ENCODE measurements at places on chromosomes 4 and X. TPM values are rescaled to one million over a fixed set of nuclear protein-coding genes. Genes with fewer than 3 reads are reported as not detected.

The IL9R gene
- not detected for polyA plus RNA-seq

The CSN1S1 gene
- polyA plus RNA-seq, result not detected

The SPATA4 gene
- 0.58 TPM for polyA plus RNA-seq

The NHSL2 gene
- 1.1 TPM for polyA plus RNA-seq

The CENPC gene
- 3.4 TPM for polyA plus RNA-seq

The PRRG1 gene
- 11.5 TPM for polyA plus RNA-seq

The GAB1 gene
- polyA plus RNA-seq, result 13.0 TPM

The MUC7 gene
- not detected for polyA plus RNA-seq

The CT45A1 gene
- not detected for polyA plus RNA-seq

The P2RY8 gene
- polyA plus RNA-seq, result 0.34 TPM

The TNIP3 gene
- polyA plus RNA-seq, result not detected

The ZCCHC18 gene
- 4.3 TPM for polyA plus RNA-seq

The SMIM31 gene
- polyA plus RNA-seq, result not detected

The TSPAN6 gene
- 3.9 TPM for polyA plus RNA-seq

The SRPX gene
- polyA plus RNA-seq, result 7.4 TPM

The MGAT4D gene
- polyA plus RNA-seq, result not detected

The SMIM10L2A gene
- polyA plus RNA-seq, result 12.4 TPM

The GASK1B gene
- polyA plus RNA-seq, result 4.4 TPM

The SERPINA7 gene
- polyA plus RNA-seq, result not detected

The JAKMIP1 gene
- 42.6 TPM for polyA plus RNA-seq

The IL2RG gene
- 1.6 TPM for polyA plus RNA-seq

The DIPK2B gene
- polyA plus RNA-seq, result 8.6 TPM

The SLC25A53 gene
- polyA plus RNA-seq, result 5.6 TPM

The IBSP gene
- not detected for polyA plus RNA-seq

The RTL5 gene
- 38.0 TPM for polyA plus RNA-seq

The TMSB15C gene
- polyA plus RNA-seq, result 3.7 TPM

The MGARP gene
- polyA plus RNA-seq, result 0.41 TPM

The UGT2B7 gene
- not detected for polyA plus RNA-seq

The PASD1 gene
- polyA plus RNA-seq, result not detected

The RAB33B gene
- polyA plus RNA-seq, result 1.7 TPM

The MSL3 gene
- 14.4 TPM for polyA plus RNA-seq

The EFHC2 gene
- polyA plus RNA-seq, result 0.29 TPM

The ADH7 gene
- not detected for polyA plus RNA-seq

The TIMM8A gene
- polyA plus RNA-seq, result 9.4 TPM

The LEF1 gene
- polyA plus RNA-seq, result 6.8 TPM

The PLRG1 gene
- 21.8 TPM for polyA plus RNA-seq

The CD38 gene
- 1.1 TPM for polyA plus RNA-seq

The XAGE1A gene
- polyA plus RNA-seq, result not detected

The BCORL1 gene
- polyA plus RNA-seq, result 16.9 TPM

The ARSH gene
- polyA plus RNA-seq, result not detected

The NHS gene
- 1.7 TPM for polyA plus RNA-seq

The GAGE2A gene
- polyA plus RNA-seq, result not detected

The MAGEB17 gene
- not detected for polyA plus RNA-seq

The DSPP gene
- not detected for polyA plus RNA-seq

The RTL3 gene
- not detected for polyA plus RNA-seq

The CENPE gene
- polyA plus RNA-seq, result 0.19 TPM

The DMRTC1 gene
- polyA plus RNA-seq, result 0.83 TPM

The SYNPO2 gene
- polyA plus RNA-seq, result 2.6 TPM

The IL1RAPL1 gene
- polyA plus RNA-seq, result 0.68 TPM

The XK gene
- polyA plus RNA-seq, result 1.1 TPM

The AMER1 gene
- 2.8 TPM for polyA plus RNA-seq

The FAM13A gene
- 4.0 TPM for polyA plus RNA-seq

Measured in brain (organoid and tissue), 16 donors.